ENCODE measurements at places on chromosomes 2 and 18.

DNA sequence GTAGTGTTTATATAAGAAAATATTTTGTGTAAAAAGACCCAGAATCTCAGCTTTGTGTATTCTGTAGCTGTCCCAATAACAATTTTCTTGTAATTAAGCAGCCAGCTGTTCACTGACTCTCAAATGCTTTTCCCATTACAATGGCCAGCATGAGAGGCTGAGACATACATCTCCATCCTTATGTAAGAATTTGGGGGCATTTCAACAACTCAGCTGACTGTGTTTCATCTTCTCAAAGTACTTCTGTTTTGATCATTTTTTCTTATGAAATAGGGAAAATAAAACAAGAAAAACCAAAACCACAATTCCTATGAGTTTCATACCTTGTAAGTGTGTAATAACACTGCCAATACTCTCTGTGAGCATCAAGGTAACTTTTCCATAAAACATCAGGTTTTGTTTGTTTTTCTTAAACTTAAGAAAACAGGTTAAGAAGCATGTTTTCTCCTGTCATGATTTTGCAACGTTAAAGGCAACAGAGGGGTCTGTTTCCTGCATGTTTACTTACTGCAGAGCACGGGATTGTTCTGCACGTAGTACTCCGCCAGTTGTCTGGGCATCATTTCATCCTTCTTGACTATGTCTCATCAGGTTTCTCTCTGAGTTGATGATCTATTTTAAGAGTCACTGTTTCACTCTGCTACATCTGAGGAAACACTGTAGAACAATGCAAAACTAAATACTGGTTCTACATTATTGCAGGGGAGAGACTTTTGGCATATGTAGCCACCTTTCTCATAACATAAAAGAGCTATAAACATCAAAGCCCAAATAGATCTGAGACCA lies 62.9 kb upstream of the CYRIA start:
- DNase-seq = no peak

GRCh38 chr2:113257516-113258264 lies 21.0 kb downstream of the PAX8 start:
- no peak for DNase-seq

DNA sequence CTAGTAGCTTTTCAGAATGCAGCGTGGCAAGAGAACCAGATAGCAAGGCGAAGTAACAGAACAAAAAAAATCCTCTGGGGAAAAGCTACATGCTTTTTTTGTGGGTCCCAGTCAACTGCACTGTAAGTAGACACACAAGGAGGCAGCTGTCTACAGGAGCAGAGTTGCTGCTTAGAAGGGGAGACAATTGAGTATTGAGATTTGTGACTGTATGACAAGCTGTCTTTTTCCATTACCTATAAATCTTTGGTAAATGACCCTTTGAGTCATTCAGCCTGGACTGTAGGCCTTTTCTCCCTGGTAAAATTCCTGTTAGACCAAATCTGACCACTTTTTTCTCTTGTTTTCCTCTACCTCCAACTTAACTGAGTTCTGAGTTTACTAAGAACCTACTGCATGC lies 144.1 kb upstream of the FOSL2 start:
- DNase-seq = no peak

DNA sequence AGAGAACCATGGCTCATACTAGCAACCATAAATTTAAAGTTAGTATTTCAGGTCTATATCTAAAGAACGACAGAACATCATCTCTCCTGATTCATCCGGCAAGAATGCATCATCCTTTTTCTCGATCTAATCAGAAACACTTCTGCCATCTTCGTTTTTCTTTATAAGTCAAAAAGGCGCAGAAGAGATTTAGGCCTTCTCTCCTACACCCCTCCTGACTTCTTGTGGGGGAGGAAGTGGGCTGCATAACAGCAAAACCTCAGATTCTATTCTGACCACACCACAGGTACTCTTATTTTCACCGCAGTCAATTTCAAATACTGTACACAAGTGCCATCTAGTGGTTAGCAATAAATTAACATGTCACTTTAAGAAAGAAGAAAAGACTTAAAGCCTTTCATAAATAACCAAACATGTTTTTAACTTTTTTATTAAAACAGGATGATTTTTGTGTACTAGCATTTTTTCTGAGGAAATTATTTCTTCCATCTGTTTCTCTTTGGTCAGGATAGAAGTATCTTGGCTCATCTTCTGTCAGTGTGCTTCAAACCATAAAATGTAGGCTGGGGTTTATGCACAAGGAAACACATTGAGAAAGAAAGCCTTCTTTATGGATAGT lies 48.4 kb upstream of the PIK3C3 start:
- no peak for DNase-seq

DNA sequence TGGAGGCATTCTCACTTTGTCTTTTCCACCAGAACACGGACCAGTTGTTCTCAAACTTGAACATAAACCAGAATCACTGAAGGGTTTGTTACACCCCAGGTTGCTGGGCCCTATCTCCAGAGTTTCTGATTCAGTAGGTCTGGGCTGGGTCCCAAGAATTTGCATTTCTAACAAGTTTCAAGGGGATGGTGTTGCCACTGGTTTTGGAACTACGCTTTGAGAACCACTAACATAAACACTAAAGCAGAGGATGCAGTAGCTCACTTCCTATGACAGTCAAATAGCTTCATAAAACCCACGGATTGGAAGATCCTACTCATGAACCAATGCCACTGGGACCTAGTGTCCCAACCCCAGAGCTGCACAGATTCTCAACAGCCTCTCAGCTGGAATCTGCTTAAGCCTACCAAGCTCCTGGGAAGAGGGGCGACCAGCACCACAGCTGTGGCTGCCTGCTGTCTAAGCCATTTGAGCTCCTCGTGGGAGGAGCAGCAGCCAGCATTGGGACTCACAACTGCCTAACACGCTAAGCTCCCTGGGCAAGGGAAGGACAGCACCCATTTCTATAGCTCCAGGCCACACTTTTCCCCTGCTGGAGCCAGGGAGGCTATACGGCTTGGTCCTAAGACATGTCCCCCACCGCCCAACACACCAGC lies 62.5 kb downstream of the C1D start:
- DNase-seq = no peak

DNA sequence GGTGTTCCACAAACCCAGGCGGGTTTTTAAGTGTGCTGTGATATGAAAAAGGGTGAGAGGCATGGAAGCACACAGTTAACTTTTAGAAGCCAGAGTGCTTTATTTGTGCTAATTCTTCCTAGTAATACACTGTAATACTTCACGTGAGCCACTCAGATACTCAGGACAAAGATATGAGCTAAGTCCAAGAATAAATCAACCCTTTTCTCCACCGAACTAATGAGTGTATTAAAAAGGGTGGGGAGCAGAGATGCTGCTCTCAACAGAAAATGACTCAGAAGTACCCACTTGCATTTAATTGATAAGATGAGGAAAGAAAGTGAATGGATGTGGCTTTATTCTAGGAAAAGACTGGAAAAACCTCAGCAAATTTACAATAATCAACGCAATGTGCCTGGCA lies 79.9 kb downstream of the UXS1 start:
- no peak for DNase-seq

GRCh38 chr2:233713262-233713615 lies 532 bp downstream of the UGT1A5 start:
- DNase-seq = no peak

- no peak for DNase-seq
Measured at GRCh38 chr2:151033271-151034248, 228.1 kb downstream of the RBM43 start.
